ENCODE measurements at places on chromosomes 1 and 21.
A peak's percentile ranks its signal among the peaks of the same experiment; 100 is the strongest.

DNA sequence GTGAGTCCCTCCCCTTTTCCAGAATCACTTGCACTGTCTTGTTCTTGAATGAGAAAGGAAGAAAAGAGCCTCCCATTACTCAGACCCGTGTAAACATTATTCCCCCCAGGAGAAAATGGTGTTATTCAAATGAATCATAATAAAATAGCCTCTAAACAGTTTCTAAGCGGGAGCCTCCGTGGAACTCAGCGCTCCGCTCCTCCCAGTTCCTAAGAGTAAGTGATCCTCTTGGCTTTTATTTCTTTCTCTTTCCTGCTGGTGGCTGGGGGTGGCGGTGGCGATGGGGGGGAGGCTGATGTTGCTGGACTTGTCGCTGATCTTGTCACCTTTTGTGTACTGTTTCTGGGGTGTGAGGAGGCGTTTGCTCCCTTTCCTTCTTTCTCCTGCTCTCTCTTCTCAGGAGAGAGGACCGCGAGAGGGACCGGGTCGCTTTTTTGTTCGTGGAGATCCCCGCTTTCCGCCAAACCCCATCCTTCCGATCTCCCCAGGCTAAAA lies 781 bp downstream of the PROX1 start:
- no peak for DNase-seq

DNA sequence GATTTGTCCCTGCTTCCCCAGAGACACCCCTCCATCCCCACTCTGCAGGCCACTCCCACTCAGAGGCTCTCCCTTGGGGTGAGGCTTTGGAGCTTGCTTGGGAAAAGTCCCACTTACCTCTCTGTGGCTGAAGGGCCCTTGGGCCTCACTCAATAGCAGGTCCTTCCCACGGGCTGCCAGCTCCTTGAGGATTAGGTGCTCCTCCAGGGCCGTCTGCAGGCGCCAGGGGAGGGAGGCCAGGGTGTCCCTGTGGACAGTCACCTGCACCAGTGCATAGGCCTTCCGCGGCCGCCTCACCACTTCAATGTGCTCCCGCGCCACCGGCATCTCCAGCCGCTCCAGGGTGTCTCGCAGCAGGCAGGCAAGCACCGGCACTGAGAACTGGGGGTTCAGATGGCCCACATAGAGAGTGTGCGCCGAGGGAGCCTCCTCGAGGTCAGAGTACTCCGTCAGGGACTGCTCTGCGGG lies 1.4 kb downstream of the SLFNL1 start:
- DNase-seq: no peak

- DNase-seq: no peak
These were observed 152.3 kb upstream of the RGS18 start for GRCh38 chr1:192005976-192006375.

- DNase-seq: no peak
These were observed 73.6 kb upstream of the TLR5 start for GRCh38 chr1:223216531-223217205.

DNA sequence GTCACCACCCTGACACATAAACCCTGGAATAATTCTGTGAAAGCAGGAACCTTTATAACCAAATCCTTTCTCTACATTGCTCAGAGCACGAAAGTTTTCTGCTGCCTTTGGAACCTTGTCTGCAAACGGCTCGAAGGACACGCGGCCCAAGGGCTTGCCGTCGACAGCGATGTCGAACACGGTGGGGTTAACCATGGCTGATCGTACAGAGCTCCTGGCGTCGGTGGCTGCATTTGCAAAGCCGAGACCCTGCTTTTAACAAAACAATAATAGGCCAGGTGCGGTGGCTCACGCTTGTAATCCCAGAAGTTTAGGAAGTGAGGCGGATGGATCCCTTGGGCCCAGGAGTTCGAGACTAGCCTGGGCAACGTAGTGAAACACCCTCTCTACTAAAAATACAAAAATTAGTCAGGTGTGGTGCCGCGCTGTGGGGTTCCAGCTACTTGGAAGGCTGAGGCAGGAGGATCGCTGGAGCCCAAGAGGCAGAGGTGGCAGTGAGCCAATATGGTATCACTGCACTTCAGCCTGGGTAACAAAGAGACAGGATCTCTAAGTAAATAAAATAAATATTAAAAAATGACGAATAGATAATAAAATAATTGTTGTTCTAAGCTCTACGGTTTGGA lies 2.2 kb upstream of the EIF2B3 start:
- DNase-seq: no peak

- peak; percentile 98 for DNase-seq
These were observed at the start of gene HDAC1 for GRCh38 chr1:32291708-32292538. HDAC1 (plus strand) TSS chr1:32292083; CDS start chr1:32292170, 87 bp downstream.

DNA sequence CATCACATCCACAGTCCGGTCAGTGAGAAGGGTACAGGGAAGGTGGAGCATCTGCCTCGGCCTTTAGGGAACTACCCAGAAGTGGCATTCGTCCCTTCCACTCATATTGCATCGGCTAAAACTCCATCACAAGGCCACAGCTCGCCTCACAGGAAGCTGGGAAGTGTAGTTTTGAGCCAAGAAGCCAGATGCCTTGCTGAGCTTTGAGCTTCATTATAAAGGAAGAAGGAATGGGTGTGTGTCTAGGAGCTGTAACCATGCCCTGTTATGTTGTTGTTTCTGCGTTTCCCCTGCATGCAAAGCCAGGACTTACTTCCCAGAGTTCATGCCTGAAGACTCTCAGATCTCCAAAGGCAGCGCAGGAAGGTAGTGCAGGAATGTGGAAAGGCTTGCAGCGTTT lies 61.1 kb downstream of the OPTC start:
- no peak for DNase-seq

GRCh38 chr1:19734056-19734455 lies 65.7 kb downstream of the TMCO4 start:
- no peak for DNase-seq

DNA sequence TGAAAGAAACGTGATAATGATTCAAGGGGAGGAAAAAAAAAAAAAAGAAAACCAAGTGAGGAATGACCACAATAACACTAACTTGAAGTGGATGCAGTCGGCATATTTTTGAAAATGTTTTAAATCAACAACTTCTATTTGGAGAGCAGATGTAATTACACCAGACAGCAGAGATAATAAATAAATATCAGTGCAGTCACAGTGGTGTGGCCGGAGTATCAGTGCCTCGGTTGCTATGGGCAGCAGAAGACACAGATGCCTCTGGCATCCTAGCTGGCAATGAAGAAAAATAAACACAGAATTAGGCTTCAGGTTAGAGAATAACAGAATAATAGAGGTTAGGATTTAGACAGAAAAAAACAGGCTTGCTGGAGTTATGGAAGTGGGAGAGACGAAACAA lies 888.3 kb downstream of the LTN1 start:
- DNase-seq: no peak

- no peak for DNase-seq
These were observed 89.4 kb downstream of the OBSCN start for GRCh38 chr1:228297242-228297641.

- no peak for DNase-seq
These were observed 109.6 kb downstream of the ZBTB18 start for GRCh38 chr1:244160455-244161235.

GRCh38 chr1:186239171-186239570 lies 135.9 kb downstream of the TPR start:
- DNase-seq: no peak

DNA sequence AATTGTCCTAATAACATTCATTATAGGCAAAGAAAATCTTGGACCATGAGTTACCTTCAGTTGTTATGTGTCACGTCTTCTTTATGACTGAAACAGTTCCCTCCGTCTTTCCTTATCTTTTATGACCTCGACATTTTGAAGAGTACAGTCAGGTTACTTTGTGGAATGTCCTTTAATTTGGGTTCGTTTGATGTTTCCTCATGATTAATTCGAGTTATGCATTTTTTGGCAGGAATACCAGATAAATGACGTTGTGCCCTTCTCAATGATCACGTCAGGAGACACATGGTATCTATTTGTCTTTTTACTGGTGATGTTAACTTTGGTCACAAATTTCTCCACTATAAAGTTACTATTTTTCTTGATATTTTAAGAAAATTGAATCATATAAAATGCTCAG lies 17.3 kb upstream of the KLF17 start:
- no peak for DNase-seq

- peak; percentile 18 for DNase-seq
These were observed 155.0 kb downstream of the TOMM20 start for GRCh38 chr1:234973426-234974250.

DNA sequence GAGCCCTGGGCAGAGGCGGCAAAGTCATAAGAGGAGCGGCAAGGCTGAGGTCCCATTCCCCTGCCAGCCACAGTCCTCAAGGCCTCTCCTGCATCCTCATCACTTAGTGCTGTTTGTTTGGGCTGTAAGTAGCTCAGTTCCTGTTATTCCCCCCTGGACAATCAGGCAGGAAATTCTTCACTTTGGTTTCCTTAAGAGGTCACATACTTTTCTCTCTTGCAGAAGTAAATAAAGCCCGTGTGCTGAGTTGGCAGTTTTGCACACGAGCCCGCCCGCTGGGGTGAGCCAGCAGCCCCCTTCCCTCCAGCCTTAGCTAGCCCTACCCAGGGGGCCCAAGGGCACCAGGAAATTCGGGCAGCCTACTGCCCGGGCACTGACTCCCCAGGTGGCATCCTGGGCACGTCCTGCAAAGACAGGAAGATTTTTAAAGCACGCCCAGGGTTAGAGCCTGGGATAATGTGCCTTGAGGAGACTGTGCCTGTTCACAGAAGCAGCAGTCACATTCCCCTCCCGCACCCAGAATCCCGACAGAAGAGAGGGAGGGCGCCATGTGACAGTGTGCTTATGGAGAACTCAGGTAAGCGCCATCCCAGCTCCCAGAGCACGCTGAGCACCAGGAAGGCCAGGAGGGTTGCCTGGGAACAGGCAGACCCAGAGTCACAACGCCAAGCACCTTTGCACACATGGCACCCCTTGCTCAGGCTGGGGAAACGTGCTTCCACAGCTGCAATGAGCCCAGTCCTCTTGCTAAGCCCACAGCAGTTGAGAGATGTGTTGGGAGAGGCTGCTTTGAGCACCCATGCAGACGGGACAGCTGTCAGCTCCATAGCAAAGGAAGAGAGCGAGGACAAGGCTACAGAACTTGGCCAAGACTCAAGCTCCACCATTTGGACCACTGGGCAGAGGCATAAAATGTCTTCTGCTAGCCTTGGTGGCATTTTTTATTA lies 144.5 kb upstream of the TMEM51 start:
- no peak for DNase-seq

- peak; percentile 65 for DNase-seq
These were observed 734.2 kb upstream of the ADAMTS5 start for GRCh38 chr21:27700974-27701614.

- DNase-seq: no peak
These were observed 244.3 kb downstream of the FGGY start for GRCh38 chr1:59541161-59541560.

DNA sequence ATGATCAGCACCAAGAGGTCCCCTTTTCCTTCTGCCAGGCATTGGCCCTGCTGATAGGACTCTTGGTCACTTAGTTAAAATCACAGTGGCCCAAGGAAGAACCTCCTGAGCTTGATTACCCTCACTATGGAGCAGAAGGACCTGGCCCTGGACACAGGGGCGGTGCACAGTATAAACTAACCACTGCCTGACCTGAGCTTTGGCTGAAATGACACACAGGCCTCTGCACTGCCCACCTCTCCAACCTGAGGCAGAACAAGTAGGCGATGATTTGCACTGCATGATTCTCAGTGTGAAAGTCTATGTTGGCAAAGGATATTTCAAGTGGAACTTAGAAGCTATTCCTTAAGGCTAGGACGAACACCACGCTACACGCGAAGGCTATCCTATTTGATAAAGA lies 48.5 kb downstream of the CAPN2 start:
- DNase-seq: no peak

GRCh38 chr1:8902765-8903164 lies 24.3 kb upstream of the ENO1 start:
- DNase-seq: no peak

- DNase-seq: no peak
These were observed 29.0 kb upstream of the HTR1D start for GRCh38 chr1:23246274-23246673.

DNA sequence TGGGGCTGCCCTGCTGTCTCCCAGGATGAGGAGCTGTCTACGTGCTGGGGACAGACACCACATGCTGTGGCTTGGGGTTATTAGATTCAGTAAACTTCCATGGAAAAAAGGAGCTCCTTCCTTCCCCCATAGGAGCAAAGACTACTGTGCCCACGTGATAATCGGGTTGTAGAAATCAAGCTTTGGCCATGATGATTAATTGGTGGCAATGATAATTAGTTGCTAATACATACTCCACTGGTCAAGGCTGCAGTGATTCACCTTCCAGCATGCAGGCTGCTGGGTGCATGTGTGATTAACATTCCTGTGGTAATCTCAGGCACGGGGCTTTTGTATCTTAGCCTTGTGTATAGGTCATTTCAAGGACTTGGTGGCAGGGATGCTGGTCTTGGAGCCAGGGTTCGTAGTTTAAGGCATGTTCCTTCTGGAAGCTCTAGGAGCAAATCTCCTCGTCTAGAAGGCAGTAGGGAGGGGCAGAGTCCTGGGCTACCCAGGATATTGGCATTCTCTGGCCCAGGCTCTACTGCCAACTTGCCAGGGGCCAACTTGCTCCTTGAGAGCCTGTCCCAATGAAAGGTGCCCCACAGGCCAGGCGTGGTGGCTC lies 41.4 kb downstream of the TMCO4 start:
- DNase-seq: no peak

GRCh38 chr1:162663086-162663485 lies 30.8 kb downstream of the DDR2 start:
- DNase-seq: no peak

GRCh38 chr21:33428669-33429068 lies 25.5 kb downstream of the IFNGR2 start:
- DNase-seq: no peak

DNA sequence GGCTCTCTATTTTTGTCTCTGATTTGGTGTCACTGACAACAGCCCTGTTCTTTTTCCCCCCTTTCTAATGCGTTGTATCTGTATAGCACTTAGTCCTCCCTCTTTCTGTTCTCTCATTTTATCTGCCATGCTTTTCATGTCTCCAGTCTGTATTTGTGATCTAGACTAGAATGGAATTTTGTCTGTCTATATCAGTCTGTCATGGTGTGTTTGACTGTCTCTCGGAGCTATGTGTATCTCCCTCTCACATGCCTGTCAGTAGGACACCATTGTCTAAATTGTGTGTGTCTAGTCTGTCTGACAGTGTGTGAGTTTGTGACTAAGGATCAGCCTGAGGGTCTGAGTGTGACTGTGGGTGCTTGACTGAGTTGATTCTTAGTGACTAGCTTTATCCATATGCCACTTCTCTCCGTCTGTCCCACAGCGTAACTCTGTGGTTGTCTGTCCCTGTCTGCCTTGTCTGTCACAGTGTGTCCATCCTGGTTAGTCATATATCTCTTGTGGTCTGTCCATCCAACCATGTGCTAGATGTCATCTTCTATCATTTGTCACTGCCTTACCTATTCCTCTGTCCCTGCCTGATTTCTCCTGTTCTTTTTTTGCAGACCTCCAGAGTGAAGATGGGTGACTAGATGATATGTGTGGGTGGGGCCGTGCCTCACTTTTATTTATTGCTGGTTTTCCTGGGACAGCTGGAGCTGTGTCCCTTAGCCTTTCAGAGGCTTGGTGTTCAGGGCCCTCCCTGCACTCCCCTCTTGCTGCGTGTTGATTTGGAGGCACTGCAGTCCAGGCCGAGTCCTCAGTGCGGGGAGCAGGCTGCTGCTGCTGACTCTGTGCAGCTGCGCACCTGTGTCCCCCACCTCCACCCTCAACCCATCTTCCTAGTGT lies 1.4 kb upstream of the B4GALT2 start:
- DNase-seq: no peak

GRCh38 chr21:35512346-35512745 lies 463.2 kb upstream of the RUNX1 start:
- DNase-seq: no peak

GRCh38 chr1:88317396-88317795 lies 366.7 kb upstream of the PKN2 start:
- DNase-seq: no peak

- no peak for DNase-seq
These were observed 1.4 kb upstream of the USP1 start for GRCh38 chr1:62435231-62436038.

All from activated naive CD4-positive, alpha-beta T cell treated with anti-CD3 and anti-CD28 coated beads, Interleukin-2, amount 50 U/mL, for 72 hours (primary cell).